T47D (cell line): ENCODE measurements at places on chromosomes 16 and 17.

DNA sequence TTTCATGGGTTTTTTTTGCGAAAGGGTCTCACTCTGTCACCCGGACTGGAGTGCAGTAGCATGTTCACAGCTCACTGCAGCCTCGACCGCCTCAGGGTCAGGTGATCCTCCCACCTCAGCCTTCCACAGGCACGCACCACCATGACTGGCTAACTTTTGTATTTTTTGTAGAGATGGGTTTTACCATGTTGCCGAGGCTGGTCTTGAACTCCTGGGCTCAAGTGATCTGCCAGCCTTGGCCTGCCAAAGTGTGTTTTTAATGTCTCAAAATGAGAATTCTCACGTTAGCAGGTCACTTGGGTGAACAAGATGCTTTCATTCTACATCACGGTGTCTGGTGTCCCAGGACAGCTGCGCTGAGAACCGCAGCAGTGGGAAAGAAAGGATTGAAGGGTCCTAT lies 3.2 kb downstream of the FBXO31 start:
- no peak for DNase-seq

DNA sequence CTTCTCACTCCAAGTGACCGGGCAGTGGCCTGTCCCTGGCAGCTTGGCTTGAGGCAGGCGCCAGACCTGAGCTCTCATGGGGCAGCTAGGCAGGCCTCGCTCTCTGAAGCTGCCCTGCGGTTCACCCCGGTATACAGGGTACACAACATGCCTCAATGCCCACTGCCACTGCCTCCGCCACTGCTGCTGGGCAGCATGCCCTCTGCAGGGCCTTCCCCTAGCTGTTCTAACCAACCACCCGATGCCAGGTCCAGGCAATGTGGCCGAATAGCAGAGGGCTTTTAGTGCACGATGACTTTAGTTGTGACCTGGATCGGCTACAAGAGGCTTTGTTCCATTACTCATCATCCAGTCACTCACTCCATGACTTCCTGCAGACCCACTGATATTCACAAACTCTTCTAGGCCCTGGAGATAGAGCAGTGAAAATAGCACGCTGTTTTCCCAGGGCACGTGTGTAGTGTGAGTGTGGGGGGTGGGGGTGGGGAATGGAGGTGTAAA lies 19.7 kb downstream of the CDC42EP4 start:
- DNase-seq, result no peak

GRCh38 chr16:2519711-2520080 lies 475 bp upstream of the AMDHD2 start:
- DNase-seq, result no peak

DNA sequence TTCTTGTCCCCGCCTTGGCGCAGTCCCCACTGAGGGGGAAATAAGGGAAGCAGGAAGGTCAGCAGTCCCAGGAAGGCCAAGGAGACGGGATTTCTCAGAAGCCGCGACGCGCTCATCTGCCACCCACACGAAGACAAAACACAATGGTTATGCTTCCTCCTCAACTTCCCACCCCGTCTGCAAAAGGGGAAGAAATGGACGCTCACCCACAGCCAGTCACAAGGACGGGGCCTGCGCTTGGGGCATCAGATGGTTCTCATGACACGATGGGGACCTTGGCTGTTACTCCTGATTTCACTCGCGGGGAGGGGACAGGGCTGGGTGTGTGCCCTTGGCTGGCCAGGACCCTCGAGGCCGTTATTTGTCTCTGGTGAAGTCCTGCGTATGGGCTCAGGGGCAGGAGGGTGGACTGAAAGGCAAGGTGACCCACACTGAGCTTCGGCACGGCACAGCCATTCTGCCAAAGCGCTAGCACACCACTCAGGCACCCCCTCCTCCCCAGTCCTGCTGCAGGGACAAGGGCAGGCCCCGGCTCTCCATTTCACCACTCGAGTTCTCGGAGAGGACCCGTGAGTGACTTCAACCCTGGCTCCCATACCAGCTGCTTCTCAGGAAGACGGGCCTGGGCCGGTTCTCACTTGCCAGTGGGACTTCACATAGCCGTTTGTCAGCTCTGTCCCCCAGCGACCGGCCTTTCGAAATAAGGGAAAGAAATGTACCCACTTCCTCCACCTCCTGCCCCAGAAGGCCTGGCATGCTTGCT lies 84.5 kb downstream of the ABR start:
- no peak for DNase-seq

DNA sequence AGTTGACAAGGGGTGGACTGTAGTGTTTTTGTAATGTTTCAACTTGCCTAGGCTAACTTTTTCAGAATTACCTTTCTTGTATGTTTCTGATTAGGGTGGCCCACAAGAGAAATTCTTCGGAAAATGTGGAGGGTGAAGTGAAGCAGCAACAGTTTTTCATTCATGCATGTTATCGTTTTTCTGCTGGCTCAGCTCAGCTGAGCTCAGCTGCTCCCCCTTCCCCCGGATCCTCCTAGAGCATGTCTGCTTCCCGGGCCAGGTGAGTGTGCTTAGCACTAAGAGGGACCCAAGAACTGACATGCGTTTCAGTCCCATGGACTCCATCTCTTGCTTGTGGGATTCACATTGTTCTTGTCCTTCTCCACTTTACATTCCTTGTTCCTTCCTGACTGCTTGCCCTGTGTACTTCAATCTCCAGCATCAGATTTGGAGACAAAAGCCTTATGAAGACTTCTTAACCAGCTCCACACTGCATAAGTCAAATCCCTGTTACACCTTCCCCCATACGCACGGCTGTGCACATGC lies 33.6 kb downstream of the SCPEP1 start:
- DNase-seq, result no peak

DNA sequence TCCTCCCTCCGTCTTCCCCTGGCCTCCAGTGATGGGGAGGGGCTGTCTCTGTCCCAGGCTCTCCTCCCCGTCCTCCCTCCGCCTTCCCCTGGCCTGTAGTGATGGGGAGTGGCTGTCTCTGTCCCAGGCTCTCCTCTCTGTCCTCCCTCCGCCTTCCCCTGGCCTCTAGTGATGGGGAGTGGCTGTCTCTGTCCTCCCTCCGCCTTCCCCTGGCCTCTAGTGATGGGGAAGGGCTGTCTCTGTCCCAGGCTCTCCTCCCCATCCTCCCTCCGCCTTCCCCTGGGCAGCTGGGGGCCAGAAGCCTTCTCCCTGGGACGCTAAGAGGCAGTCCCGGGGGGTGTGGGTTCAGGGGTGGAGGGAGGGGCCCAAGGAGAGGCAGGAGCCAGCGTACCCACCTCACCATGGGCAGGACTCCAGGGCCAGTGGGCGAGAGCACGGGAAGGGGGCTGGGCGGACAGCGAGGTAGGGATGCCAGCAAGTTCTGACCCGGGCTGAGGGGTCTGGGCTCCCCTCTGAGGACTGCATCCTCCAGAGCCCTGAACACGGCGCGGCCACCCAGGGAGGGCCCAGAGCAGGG lies 14.8 kb downstream of the UTS2R start:
- no peak for DNase-seq

DNA sequence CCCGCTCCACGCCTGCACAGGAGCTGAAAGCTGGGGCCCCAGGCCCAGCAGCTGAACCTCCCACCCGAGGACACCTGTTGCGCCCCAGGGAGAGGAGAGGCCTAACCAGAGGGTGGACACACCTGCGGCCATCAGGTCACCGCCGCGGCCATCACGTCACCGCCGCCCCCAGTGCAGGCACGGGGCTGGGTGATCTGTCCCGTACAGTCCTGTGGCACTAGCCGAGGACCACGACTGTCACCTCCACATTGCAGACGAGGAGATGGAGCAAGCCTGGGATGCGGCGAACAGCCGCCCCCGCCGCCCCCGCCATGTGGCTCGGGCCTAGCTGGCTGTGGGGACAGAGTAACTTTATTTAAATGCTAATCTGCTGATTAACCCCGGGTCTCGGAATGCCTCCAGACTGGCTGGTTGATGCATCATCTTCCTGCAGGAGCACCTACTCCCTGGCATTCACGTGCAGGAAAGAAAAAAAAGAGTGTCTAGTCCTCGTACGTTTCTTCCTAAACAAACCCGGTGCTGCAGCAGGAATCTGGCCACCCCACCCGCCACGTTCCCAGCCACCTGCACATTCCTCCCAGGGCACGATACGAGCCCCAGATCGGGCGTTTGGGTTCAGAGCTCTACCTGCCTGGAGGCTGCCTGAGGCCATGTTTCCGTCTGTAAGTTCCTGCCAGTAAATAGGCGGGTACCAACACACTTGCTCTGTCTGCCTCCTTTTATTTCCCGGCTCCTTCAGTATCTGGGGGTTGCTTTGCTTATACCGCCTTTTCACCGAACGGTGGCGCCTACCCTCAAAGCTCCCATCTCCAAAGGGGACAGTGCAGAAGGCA lies 29.9 kb downstream of the PIEZO1 start:
- DNase-seq, result peak; percentile 87

GRCh38 chr17:13827118-13827517 lies 225.4 kb upstream of the HS3ST3A1 start:
- DNase-seq, result no peak
